ENCODE measurements at places on chromosomes 1 and 21.

DNA sequence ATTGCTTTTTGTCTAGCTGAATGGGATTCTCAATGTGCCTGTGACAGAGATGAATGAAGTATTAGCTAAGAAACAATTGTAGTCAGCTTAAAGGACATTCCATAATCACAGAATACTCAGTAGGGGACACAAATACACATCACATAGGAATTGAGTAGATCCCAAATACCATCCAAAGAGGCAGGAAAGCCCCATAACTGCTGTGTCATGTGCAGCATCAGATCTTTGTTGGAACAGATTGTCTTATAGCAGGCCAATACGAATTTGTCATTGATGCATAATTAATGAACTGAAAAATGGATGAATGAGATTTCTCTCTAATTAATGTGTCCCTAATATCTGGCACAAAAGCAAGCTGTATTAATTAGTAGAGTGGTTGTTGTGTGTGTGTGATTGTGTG is 82.3 kb upstream of the S1PR1 start:
- no peak for DNase-seq

DNA sequence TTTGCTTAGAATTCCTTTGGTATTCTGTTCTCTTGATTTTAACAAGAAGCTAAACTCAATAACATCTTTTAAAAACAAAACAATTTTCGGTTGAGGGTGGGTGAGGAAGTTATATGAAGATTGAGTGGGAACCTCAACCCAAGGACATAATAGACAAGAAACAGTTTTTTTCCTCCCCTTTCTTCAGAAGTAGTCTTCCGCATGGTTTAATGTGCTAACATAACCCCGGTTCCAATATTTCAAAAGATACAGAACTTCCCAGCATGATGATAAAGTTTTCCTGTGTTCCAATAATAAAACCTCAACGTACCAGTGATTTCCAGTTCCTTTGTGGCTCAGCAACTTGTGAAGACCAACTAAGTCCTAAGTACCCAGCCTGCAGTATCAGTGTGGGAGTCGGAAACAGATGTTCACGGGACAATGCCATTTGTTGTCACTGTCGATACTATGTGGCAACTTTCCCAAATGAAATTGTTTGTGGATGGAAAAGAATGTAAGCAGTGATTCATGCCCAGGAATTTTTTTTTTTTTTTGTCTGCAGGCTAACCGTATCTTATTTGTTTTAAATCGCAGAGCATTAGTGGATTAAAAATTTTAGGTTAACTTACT is 48.5 kb downstream of the NR5A2 start:
- DNase-seq = peak; percentile 93

DNA sequence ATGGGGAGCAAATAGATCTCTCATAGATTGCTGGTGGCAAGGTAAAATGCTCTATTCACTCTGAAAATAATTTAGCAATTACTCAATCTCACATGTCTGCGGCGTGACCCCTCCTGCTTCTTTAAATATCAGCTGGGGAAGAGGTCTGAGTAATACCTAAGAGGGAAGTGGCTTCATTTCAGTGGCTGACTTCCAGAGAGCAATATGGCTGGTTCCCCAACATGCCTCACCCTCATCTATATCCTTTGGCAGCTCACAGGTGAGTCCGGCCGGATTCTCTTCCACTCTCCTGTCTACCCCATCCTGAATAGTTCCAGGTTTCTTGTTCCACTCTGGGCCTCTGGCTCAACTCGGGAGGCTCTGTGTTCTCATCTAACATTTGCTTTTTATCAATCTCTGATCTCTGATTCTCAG is at the start of gene SLAMF7:
Gene SLAMF7, plus strand, starts transcription at position 150 of the 414 bp plus-strand sequence. Its CDS starts 55 bp downstream, at position 205.
- peak; percentile 69 for DNase-seq

DNA sequence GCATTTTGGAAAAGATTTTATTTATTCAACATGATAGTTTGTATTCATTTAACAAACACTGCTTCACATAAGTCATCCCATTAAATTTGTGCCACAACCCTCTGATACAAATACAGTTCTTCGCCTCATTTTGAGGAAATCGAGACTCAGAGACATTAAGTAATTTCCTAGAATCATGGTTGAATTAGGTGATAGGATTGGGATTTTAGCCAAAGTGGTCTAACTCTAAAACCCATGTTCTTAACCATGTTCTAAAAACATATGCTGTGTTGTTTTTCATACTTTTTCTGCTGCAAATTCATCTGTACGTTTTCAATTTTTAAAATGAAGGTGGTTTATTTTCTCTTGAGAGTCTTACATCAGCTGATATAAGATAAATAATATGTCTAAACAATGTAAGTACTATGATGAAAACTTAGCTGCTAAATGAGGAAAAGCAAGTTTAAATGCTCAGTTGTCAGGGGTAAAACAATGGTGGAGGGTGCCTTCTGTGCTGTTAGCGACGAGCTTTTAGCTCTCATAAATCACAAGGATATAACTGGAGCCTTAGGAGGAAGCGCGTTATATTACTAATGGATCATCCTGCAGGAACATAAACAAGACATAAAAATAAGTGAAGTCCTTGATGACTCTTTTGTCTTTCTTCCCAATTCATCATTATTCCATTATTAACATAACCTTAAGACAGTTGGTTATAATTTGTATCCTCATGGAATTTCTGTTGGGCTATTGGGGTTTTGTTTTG is 97.7 kb downstream of the CACHD1 start:
- DNase-seq = no peak

GRCh38 chr1:39418236-39418635 is 73.2 kb upstream of the BMP8A start:
- no peak for DNase-seq

DNA sequence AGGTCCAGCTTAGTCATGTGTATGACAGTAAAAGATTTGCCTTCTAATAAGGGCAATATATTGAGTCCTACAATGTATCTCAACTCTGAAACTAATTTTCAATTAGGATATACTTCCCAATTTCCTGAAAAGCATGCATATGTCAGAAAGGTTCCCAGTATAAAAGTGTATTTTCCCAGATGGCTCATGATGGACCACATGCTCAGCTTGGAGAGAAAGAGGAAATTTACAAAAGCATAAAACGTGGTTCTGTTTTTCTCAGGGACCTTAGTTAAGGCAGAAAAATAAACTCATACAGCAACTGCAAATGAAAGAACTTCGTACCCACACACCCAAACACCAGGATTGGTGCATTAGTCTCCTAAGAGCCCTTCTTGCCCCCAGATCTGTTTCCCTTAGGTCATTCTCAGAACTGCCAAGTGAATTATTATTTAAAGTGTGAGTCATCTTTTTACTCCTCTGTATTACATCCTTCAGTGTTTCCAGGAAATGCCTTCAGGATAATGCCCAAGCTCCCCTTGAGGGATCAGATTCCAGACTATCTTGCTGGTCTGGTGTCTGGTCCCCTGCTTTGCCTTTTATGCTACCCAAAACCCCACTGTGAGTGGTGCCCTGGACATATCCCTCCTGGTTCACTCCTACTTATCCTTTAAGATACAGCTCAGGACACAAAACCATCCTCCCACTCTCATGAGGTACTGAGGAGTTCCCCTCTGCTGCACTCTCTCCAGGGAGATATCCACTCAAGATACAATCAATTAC is 57.4 kb downstream of the SSX2IP start:
- peak; percentile 90 for DNase-seq

- DNase-seq = peak; percentile 56
Measured at GRCh38 chr1:19010503-19010902, 54.0 kb upstream of the IFFO2 start.

GRCh38 chr1:88463401-88463985 is 220.6 kb upstream of the PKN2 start:
- no peak for DNase-seq

- no peak for DNase-seq
Measured at GRCh38 chr21:28269173-28269572, 723.5 kb downstream of the LTN1 start.

GRCh38 chr1:214979191-214979590 is 103.3 kb upstream of the KCNK2 start:
- no peak for DNase-seq

- peak; percentile 9 for DNase-seq
Measured at GRCh38 chr1:215899901-215900300, 332.8 kb downstream of the KCTD3 start.

DNA sequence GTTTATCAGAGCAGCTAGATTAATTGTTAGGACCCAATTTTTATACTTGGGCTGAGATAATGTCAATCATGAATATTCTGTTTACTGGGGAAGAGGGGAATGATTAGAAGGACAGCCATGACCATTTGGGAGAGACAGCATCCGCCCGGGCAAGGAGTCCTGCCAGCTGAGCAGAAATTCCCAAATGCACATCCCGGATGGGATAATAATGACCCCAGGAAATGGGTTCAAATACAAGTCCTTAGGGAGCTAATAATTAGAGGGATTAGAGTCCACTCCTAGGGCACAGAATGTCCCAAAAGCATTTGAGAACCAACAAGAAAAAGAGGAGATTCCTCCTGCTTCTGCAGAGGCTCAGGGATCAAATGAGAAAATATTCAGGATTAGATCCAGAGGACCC is 115.9 kb downstream of the LRRC53 start:
- no peak for DNase-seq

GRCh38 chr1:19525607-19526545 is 40.5 kb upstream of the CAPZB start:
- peak; percentile 20 for DNase-seq

DNA sequence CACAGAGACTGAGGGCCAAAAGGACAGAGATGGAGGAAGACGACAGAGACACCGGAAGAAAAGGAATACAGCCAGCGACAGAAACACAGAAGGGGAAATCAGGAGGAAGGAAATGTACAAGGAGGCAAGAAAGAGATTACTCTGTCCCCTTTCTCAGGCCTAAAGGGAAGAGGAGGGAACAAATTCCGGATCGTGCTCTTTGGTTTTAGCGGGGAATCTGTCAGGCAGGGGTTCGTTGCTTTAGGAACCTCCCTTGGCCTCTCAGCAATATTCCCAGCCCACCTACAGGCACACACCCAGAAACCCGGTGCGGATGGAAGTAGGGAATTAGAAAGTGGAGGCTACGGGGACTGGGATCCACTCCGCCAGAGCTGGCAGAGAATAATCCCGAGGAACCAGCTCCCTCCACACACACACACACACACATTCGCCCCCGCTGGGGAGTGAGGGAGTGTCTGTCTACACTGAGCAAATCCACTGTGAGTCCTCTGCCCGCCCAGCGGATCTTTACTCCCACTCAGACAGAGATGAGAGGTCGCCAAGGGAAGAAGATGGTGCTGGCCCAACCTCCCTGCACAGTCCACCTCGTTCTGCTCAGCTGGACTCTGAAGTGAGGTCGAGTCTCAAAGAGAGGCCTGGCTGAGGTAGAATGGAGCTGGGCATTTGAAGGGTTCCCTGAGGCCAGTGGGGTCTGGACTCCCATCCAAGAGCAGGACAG is 5.7 kb downstream of the TAL1 start:
- DNase-seq = no peak

DNA sequence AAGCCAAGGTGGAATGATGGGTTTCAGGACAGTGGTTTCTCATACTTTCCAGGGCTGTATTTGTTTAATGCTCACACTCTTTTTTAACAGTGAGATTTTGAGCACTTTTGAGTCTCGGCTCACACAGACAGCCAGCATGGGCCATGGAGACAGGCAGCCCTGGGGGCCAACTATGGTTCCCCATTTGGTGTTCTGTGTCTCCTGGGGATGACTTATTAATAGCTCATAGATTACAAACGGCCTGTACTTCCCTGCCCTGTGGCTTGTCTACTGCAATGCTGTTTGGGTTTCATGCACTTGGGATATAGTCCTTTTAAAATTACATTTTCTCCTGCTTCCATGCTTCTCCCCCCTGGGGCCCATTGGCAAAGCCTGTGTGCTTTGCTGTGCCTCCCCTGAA is 178.3 kb downstream of the KCNJ6 start:
- no peak for DNase-seq

DNA sequence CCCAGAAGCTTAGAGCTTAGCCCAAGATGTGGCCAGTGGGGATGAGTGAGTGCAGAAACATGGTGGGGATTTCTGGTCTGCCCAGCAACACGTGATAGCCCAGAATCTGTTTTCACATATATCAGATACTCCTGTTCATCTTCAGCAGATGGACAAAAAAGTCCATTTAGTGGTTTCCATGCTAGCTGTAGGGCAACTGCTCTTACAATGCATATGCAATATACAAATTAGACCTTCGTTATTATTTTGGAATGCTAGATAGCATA is 96.9 kb upstream of the SGIP1 start:
- no peak for DNase-seq

DNA sequence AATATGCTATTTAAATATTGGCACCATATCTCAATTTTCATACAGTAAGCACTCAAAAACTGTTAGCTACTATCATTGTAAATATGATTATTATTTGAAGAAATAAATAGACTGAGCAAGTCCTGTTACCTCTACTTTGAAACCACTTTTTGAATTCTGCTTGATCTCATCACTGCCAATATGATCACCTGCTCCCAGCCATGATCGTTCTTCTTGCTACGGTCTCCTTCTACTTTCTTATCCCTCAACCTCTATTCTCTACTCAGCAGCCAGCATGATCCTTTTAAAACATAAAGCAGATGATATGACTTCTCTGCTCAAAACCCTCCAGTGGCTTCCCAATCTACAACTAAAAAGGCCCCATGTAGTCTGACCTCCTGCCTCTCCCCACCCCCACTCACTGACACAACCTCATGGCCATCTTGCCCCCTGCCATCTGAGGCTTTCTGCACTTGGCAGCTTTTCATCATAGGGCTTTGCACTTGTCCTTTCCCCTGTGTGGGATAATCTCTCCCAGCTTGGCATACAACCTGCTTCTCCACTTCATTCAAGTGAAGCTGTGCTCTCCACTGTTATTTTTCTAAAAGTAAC is 27.2 kb downstream of the CD34 start:
- no peak for DNase-seq

DNA sequence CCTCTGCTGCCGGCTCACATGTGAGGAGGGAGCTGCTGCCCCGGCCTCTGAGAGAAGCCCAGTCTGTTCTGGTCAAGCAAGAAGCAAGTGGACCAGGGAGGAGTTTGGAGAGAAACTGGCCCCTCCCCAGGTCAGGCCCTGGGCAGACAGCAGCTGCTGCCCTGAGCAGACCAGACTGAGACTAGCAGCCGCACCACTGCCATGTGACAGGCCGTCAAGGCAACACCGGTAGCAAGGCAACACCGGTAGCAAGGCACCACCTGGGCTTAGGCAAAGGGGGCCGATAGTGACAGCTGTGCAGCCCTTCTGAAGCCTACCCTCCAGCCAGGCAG is 50.3 kb downstream of the ARHGEF16 start:
- peak; percentile 45 for DNase-seq

DNA sequence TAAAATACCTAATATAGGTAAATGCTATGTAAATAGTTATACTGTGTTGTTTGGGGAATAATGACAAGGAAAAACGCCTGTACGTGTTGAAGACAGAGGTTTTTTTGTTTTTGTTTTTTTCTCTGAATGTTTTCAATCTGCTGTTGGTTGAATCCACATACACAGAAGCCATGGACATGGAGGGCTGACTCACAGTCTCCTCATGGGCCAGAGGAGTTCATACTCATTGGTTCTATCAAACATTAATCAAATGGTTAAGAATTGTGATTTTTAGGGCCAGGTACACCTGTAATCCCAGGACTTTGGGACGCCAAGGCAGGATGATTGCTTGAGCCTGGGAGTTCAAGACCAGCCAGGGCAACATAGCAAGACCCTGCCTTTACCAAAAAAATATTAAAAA is 20.5 kb downstream of the MIER1 start:
- no peak for DNase-seq

- no peak for DNase-seq
Measured at GRCh38 chr1:8370905-8371315, 53.0 kb downstream of the SLC45A1 start.

- DNase-seq = peak; percentile 21
Measured at GRCh38 chr21:44709426-44710293, 1.7 kb downstream of the TSPEAR start.

- DNase-seq = peak; percentile 74
Measured at GRCh38 chr1:77394166-77394565, 112.3 kb downstream of the AK5 start.
